ENCODE measurements at places on chromosomes 12 and 14.
A peak's percentile ranks its signal among the peaks of the same experiment; 100 is the strongest.

DNA sequence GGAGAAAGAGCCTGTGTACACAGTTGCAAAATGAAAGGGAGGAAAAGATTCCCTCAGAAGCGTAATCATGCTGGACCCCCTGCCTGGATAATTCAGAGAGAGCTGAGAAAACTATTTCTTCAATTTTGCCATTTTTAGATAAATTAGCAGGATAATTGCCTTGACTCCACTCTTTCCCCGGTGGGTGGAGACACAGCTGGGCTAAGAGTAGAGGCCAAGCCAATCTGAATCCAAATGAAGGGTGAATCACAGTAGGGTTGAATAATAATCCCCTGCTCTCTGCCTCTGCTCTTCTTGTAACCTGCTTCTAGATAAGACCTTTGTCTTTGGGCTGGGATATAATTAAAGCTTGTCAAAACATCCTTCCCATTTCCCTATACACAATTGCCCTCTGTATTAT lies 150.1 kb downstream of the CAPZA3 start:
- no peak for DNase-seq

DNA sequence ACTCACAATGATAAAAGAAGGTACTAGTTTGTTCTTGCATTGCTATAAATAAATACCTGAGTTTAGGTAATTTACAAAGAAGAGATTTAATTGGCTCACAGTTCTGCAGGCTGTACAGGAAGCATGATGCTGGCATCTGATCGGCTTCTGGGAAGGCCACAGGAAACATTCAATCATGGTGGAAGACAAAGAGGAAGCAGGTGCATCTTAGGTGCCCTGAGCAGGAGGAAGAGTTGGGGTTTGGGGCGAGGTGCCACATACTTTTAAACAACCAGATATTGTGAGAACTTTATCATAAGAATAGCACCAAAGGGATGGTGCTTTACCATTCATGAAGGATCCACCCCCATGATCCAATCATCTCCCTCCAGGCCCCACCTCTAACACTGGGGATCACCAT lies 752.6 kb upstream of the FLRT2 start:
- DNase-seq: no peak

GRCh38 chr14:103031956-103032355 lies 25.4 kb downstream of the CDC42BPB start:
- no peak for DNase-seq

GRCh38 chr12:32828120-32828519 lies 68.5 kb downstream of the PKP2 start:
- no peak for DNase-seq

GRCh38 chr14:80784820-80785219 lies 156.7 kb downstream of the CEP128 start:
- no peak for DNase-seq

GRCh38 chr14:105646175-105646574 lies 119.8 kb downstream of the TMEM121 start:
- DNase-seq: no peak

DNA sequence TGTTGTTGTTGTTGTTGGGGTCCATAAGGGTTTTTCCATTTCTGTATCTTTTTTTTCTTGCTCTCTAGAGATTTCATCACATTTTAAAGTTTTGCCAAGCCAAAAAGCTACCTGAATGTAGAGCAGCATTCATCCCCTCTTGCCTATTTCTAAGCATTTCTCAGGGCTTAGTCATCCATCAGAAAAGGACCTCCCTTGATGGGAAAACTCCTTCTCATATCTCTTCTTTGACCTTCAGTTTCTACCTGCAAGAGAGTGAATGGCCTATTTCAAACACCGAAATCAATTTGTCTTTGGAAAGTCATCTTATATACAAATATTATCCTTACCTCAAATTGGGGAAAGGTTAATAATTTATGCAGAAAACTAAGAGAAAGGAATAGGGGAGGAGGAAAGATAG lies 4.5 kb downstream of the MYBPC1 start:
- DNase-seq: no peak

DNA sequence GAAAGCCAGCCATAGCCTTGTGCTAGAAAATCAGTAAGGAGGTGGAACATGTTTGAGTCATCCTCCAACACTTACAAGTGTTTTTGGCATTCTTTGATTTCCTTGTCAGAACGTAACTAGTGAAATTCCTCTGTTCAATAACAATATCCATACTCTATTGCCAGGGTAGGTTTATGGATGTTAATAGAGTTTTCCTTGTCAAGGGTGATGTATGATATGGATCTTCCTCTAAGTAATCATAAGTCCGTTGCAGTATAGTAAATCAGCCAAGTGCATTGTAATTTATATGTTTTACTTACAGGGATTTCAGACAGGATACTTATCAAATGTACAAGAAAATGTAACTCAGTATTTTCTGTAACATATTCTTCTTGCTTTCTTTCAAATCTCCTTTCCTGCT lies 19.4 kb downstream of the NAV3 start:
- no peak for DNase-seq

GRCh38 chr12:104356231-104357115 lies 52.9 kb downstream of the EID3 start:
- no peak for DNase-seq

DNA sequence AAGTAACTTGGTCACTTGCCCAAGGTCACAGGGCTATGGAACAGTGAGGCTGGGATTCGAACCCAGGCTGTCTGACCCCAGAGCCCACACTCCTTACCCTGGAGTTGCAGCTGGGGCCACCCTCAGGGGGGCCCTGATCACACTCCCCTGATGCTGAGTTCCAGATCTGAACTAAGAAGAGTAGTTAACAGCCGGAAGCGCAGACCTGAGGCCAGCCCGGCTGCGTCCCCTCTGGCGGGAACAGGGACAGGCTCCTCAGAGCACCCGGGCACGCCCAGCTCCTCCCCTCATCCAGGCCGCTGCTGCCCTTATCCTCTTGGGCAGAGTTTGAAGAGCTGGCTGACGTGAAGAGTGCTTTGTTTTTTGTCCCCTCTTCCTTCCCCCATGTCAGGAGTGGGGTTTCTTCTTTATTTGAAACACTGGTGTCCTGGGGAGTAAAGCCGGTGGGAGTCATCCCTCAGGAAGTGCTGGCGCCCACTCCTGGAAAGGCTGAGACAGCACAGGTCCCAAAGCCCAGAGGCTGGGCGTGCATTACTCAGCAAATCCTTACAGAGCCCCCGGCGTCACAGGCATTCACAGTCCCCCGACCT lies 8.7 kb downstream of the PHB2 start:
- peak; percentile 72 for DNase-seq

GRCh38 chr14:90461425-90461824 lies 64.6 kb downstream of the CALM1 start:
- no peak for DNase-seq

DNA sequence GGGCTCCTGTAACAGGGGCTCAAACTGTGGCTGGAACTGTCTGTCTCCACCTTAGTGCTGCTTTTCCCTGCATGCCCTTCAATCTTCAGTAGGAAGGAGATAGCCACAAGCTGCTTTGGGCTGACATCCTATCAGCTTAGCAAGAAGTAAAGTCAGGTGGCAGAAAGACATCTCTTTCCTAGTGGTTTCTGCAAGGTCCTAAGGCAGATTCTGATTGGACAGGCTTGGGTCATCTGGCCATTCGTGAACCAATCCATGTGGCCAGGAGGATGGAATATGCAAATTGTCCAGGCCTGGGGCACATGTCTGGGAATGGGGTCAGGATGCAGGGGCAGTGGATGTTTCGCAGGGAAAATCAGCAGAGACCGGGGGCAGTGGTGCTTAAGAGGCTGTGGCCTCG lies 5.2 kb downstream of the RITA1 start:
- no peak for DNase-seq

DNA sequence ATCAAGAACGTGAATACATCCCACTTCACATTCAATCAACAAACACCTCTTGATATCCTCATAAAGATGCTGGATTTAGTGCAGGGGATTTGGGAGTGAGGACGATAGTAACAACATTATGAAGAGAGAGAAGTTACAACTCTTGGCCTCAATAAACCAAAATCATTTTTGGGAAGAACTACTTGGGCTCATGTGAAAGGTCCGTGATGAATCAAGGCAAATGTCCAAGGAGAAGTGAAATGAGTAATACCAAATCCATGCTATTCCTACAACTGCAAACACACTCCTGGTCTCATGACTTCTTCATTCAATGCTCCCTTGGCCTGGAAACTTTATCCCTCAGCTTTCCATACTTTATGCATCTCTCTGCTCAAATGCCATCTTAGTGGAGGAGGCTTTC lies 162.0 kb upstream of the LMNTD1 start:
- no peak for DNase-seq

DNA sequence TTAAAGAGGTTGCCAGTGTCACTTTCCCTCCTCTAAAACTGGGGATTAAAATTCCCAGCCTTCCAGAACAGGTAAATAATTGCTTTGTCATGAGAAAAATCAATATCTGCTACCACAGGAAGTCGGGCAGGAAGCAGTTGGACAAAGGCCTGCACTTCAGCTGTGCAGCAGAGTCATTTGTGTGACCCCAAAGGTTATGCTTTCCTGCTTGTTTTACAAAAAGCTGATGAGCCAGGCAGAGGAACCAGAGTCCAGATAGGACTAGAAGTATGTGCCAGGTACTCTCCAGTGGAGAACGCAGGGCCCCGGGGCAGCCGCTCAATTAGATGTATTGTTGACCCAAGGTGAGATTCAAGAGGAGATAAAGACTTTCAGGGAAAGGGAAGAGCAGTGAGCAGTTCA lies 117.1 kb upstream of the FRMD6 start:
- DNase-seq: no peak

- DNase-seq: no peak
These were observed 47.3 kb downstream of the FBXL14 start for GRCh38 chr12:1546931-1547640.

- DNase-seq: peak; percentile 57
These were observed 1.4 kb upstream of the ARHGEF40 start for GRCh38 chr14:21068521-21069387.

DNA sequence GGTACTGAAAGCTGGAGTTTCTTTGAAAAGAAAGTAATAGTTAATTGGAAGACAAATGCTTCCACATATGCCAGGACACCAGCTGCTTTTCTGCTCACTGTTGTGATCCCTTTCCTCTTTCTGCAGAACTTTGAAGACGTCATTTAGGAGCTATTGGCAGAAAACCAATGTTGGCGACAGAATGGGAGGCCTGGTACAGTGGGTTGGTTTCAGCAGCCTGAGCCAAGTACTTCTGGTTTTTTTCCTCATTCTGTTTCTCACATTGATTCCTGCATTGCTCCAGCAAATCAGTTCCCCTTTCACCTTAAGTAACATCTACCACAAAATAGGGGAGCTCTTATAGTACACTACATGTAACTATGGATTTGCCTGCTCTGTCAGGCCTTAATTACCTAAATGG lies 96.9 kb downstream of the FIGNL2 start:
- no peak for DNase-seq

DNA sequence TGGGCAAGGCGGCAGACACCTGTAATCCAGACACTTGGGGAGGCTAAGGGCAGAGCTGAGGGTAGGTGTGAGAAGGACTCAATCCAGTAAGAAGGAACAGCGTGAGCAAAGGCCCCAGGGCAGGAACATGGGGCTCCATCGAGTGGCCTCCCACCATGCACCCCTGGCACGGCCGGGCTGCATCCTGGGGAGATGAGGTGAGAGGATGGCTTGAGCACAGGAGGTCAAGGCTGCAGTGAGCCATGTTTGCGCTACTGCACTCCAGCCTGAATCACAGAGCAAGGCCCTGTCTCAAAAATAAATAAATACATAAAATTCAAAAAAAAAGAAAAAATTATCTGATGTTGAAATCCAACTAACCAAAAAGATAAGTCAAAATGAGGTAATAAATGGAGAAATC lies 58.5 kb downstream of the ARL6IP4 start:
- DNase-seq: no peak

- no peak for DNase-seq
These were observed 65.0 kb upstream of the ARHGAP5 start for GRCh38 chr14:32012062-32012461.

- peak; percentile 2 for DNase-seq
These were observed 11.7 kb downstream of the VPS37B start for GRCh38 chr12:122884091-122884826.

- no peak for DNase-seq
These were observed 10.5 kb upstream of the PRMT5 start for GRCh38 chr14:22939684-22940083.

GRCh38 chr14:24143511-24143910 lies 2.1 kb upstream of the EMC9 start:
- no peak for DNase-seq

DNA sequence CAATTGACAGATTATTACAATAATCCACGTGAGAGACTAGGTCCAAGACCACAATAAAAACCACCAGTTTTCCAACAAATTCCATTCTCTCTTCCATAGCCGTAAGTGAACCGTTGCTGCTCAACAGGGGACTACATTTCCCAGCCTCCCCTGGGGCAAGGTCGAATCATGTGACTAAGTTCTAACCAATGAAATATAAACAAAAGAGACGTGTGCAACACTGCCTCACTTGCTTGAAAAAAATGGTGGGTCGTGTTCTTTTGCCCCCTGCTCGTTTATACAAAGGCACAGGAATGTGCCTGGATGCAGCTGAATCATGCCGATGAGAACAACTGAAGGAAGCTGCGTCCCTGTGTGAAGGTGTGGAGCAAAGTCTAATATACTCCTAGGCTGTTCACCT lies 51.1 kb downstream of the HSPB8 start:
- no peak for DNase-seq

DNA sequence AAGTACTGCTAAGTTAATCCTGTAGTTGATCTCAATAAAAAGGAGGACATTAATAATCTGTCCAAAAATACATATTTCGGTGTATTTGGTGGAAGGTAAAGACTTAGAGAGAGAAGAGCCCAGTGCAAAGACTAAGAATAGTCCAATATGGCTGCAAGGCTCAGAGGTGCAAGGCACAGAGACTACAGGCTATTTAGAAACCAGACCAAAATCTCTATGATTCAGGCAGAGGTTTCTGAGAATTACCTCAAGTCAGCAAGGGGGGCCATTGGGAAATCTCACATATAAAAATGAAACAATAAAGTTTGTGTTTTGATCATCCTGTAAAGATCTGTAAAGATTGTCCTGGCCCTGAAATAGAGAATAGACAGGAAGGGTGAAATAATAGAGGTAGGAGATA lies 1173.0 kb downstream of the VRK1 start:
- no peak for DNase-seq

DNA sequence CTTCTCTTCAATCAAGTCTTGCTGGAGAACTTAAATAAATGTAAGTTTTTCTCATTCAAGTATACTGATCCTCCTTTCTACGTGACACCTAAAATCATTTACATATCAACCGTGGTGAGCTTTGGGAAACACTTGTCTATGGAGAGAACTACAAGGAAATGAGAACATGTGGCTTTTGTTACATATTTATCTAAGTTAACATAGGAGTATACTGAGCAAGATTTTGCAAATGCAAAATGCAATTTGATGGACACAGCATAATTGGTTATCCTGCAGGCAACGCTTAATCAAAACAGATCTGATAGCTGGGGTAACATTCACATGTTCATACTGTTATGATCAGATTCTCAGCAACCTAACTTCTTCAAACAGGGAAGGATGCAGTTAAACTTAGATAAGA lies 376.3 kb downstream of the TMEM132D start:
- no peak for DNase-seq

GRCh38 chr14:33946679-33947476 lies 4.0 kb downstream of the EGLN3 start:
- no peak for DNase-seq

- DNase-seq: no peak
These were observed 8.6 kb upstream of the FRMD6 start for GRCh38 chr14:51643140-51643539.

GRCh38 chr14:83909507-83909906 lies 1620.4 kb upstream of the FLRT2 start:
- no peak for DNase-seq

Measured in stimulated activated naive CD8-positive, alpha-beta T cell treated with anti-CD3 and anti-CD28 coated beads, Interleukin-15, Interleukin-2, amounts not matched to agents 100 U/mL and 50 U/mL, for 24 hours (primary cell).